ENCODE measurements at places on chromosomes 4 and X. TPM values are rescaled to one million over a fixed set of nuclear protein-coding genes. Genes with fewer than 3 reads are reported as not detected.

DNA sequence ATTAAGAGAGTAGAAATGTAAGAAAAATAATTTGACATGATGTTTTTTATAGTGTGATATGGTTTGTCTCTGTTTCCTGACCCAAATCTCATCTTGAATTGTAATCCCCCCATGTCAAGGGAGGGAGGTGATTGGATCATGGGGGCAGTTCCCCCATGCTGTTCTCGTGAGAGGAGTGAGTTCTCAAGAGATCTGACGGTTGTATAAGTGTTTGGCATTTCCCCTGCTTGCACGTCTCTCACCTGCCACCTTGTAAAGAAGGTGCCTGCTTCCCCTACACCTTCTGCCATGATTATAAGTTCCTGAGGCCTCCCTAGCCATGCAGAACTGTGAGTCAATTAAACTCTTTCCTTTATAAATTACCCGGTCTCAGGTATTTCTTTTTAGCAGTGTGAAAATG lies 34.8 kb upstream of the EXOC1L start:
- no peak for DNase-seq

DNA sequence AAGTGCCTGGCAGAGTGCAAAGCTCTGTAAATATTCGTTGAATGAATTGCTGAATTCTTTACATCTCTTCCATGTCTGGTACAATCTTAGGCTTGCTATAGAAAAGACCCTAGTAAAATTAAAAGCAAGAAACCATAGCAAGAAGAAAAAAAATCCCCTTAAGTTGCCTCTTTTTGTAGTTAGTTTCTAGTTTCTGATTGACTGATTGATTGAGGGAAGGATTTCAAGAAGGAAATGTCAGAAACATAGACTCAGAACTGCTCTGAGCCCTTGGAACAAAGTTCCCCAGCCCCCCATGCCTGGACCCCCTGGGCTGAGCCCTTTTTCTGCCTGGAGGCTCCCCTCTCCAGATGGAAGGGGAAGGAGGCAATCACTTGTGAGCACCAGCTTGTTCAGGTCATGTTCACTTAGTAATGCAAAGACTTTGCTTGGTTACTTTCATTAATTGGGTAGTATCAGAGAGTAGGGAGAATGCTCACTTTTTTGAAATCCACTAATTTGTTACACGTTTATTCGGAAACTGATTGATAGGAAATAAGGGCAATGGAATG lies 35.6 kb downstream of the DAPP1 start:
- DNase-seq, result no peak

DNA sequence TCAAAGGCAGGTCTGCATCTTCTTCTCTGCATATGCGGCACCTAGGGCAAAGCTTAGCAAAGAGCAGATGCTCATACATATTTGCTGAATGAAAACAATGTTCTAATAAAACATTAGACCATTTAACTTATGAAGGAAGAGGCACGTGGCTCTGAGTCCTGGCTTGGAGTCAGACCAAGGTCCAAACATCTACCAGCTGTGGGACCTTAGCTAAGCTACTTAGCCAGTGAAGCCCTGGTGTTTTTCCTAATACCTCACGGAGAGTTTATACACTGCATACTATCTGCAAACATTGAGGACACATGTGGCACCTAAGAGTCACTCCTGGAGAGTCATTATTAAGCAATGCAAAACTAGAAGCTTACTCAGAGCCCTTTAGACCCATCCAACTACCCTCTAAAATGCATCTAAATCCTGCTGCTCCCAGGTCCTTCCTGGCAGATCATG lies 9.0 kb downstream of the PDGFC start:
- no peak for DNase-seq

DNA sequence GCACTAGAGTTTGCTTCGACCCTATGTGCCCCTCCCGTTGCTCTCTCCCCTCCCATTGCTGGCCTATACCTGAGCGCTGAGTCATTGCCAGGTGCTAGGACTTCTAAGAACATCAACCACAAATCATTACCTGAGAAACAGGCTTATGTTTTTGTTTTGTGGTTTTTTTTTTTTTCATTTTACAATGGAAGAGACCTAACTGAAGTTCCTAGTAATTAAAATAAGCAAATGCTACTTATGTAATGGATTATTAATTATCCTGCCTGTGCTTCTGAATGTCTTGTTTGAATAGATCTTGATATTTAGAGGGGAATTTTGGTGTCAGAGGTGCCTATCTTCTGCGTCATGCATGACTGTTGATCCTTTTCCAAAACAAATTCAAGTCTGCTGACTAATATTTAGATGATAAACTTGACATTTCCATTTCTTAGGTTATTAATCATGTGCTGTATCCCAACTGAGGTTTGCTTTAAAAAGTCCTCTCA lies 275.4 kb upstream of the CPEB2 start:
- no peak for DNase-seq

DNA sequence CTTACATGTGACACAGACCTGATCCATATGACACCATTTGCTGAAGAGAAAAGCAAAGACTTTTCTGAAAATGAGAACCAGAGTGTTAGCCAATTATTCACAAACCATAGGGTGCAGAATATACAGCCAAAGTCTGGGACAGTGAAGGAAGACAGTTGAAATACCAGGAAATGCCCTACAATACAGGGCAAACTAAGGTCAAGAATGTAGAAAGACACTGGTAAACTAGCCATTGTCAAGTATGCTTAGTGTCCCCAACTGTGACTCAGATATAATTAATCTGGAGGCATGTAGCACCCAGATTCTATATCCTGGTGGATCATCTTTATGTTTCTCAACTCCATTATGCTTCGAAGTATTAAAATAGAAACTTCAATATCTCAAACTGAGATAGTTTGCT lies 200.9 kb upstream of the FSTL5 start:
- DNase-seq, result no peak

DNA sequence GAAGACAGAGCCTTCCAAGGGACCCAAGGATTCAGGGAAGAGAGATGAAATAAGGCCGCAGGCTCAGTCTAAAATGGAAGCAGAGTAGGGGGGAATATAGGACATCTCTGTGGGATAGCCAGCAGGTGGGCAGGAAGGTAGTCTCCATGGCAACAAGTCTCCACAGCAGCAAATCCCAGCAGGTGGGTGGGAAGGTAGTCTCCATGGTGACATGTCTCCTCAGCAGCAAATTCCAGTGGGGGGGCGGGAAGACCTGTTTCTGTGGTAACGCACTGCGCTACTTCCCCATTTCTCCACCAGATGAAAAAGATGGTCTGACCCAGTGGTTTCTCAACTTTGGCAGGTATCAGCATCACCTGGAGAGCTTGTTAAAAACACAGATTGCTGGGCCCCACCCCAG lies 18.3 kb downstream of the NLGN3 start:
- DNase-seq, result peak; percentile 73

DNA sequence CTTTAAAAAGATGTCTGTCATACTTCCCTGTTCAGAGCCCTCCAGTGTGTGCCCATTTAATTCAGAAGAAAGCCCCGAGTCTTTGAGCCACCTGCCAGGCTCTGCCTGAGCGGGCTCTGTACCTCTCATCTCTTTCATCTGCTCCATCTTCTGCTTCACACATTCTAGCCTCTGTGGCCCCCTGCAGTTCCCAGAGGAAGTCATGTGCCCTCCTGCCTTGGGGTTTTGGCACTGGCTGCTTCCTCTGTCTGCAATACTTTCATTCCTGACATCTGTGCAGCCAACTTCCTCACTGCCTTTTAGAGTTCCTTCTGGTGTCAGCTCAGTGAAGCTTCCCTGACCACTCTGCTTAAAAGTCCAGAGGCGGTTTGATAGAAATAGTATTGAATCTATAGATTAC lies 6.2 kb upstream of the STK32B start:
- DNase-seq, result peak; percentile 26

DNA sequence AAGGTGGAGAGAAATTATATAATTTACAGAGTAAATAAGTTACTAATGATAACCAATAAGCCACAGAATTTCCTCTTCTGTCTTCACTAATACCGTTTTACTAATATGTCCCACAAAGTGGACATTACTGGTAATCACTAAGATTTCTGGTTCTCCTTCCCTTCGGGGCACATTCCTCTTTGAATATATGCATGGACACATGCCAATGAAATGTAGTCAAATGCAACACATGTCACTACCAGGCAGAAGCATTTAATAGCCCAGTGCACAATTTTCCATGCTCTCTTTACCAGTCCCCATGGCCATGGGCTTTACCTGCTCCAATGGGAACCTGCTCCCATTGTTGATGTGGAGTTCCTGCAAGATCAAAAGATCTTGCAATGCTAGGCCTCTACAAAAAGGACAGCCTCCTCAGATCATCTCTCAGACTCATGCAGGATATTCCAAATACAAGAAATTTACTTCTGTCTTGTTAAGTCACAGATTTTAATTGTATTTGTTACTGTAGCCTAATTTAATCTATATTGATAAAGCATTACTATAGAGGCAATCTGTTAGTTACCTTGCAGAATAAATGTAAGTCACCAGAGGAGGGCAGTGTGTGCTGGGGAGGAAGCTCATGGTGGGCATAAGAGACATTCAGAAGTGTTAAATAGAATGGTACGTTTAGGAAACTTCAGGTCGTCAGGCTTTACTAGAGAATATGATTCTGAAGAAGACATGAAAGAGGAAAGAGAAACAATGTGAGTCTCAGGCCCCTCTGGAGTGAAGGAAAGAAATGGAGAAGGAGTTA lies 37.1 kb upstream of the INPP4B start:
- no peak for DNase-seq

GRCh38 chr4:84389406-84389805 lies 109.7 kb downstream of the NKX6-1 start:
- no peak for DNase-seq

DNA sequence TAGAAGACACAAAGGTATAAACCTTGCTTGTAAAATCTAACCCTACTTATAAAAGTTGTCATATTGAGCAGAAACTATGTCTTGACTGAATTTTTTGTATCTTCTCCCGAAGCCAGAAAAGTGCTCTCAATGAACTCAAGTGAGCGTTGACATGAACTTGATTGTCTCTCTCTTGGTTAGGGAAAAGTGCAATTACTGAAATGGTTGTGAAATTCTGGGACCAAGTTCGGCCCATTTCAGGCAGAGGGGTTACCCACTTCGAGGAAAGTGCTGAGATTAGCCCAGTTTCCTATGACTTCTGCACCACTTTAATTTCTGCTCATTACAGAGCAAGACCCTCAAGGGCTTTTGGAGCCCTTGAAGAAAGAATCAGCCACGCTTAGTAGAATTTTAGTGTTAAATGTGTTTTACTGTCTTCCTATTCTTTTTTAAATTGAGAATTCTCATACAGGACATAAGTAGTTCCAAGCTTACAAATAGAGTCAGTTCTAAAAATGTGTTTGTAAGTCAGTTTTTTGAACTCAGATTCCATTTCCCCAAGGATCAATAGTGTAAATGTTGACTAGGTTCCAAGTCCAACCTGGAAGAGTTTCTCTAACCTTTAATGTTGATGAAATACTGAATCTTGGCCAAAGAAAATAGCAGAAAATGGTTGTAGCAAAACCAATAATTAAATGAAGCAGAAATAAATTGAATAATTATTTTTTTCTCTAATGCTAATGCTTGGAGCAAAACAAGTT lies 125.7 kb upstream of the ACSL4 start:
- DNase-seq, result no peak

DNA sequence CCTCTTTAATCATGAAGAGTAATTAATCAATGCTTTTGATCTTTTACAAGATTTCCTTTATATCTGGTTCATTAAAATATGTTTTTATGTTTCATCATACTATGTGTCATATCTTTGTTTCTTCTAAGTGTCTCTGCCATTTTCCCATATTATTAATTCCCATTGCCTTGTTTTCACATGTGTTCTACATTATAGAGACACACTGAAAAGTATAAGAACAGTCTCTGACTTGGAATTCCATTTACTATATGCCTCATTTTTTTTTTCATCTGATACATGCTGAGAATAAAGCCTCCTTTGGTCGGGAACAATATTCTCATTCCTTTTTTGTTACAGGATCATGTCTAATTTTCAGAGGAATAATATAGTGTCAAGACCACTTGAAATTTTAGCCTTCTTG lies 4.3 kb downstream of the BANK1 start:
- DNase-seq, result no peak

- DNase-seq, result no peak
Observed at GRCh38 chr4:52595001-52595400, 64.1 kb downstream of the USP46 start.

DNA sequence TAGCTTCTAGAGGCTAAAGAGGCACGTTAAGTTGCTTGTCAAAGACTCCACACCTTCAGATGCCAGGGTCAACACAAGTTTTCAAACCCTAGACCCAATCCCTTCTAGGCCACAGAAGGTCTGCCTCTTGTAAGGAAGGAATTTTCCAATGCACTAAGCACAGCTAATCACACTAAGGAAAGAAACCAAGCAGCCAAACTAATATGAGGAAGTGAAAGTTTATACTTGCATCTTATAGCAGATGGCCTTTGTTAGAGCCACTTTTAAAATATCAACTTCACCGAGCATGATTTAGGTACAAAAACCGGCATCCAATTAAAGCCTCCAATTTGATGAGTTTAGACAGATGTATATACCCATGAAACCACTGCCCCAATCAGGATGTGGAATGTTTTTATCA lies 9.9 kb downstream of the FHL1 start:
- DNase-seq, result no peak

DNA sequence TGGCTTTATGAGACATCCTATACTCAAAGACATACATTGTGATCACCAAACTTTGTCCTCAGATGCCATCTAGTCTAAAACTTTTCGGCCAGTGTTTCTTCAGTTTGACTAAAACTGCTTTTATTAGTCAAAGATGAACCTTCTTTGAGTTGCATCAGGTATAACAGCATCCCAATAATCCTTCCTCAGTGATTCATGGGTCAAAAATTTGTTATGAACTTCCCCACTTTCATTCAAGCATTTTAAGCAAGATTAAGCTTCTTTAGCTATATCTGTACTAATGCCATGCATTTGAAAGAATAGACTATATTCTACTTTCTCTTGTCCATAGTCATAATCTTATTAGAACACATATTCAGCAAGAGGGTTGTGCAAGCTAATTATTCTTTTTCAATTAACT lies 1070.4 kb upstream of the ADGRL3 start:
- DNase-seq, result no peak

DNA sequence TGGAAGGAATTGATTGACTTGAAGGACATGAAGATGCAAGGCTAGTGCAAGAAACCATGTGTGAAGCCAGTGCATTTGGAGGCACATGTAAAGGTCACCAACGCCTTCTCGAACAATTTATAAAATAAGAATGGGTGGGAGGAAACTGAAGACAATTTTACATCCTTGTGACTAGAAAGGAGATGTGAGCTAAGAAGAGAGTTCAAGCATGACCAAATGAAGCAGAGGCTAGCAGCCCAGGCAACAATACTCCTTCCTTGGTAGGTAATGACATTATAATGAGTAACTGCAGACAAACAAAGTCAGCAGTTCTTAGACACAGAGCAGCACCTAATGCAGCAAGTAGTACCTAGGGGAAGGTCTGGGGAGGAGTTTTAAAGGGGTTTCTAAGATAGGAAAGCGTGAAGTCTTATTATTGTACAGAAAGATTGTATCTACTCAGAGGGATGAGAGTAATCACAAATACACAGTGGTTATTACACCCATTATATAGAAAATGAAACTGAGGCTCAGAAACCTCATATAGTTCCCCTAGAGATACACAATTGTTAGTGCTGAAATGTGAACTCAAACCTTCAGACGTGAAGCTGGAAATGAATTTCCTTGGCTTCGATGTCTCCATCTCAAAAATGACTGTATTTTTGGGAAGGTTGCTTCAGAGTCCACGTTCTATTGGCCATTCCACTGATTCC lies 56.1 kb downstream of the ATXN3L start:
- DNase-seq, result no peak

TRIM75 gene
- total RNA-seq, result not detected

GRIA2 gene
- not detected for total RNA-seq

UGT2A2 gene
- not detected for total RNA-seq

NLRP2B gene
- not detected for total RNA-seq

SPATA18 gene
- total RNA-seq, result 7.2 TPM

ESX1 gene
- not detected for total RNA-seq

DIPK2B gene
- 42.8 TPM for total RNA-seq

MAGEA3 gene
- total RNA-seq, result not detected

HEPH gene
- total RNA-seq, result 3.9 TPM

All from mesenteric fat pad (tissue), 1 donor.